IPS-NIHi11 (cell line): ENCODE measurements at places on chromosomes 4 and X.

DNA sequence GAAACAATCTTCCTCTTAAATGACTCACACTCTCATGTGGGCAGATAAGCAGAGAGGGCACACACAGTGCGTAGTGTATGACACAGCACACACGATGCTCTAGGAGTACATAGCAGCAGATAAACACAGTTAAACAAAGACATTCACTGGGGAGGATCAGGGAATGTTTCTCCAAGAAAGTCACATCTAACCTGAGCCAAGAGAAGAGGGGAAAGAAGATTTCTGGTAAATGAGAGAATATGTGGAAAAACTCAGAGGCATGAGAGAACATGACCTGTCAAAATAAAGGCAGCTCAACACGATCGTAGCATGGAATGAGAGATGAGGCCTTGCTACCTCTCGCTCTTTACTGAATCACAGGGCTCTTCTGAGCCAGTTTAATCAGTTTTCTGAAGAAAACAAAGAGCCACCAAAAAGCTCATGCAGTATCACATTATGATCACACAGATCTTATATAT lies 251.0 kb downstream of the ANK2 start:
- no peak for DNase-seq

GRCh38 chr4:105714071-105714521 lies 5.5 kb downstream of the GSTCD start:
- no peak for DNase-seq

DNA sequence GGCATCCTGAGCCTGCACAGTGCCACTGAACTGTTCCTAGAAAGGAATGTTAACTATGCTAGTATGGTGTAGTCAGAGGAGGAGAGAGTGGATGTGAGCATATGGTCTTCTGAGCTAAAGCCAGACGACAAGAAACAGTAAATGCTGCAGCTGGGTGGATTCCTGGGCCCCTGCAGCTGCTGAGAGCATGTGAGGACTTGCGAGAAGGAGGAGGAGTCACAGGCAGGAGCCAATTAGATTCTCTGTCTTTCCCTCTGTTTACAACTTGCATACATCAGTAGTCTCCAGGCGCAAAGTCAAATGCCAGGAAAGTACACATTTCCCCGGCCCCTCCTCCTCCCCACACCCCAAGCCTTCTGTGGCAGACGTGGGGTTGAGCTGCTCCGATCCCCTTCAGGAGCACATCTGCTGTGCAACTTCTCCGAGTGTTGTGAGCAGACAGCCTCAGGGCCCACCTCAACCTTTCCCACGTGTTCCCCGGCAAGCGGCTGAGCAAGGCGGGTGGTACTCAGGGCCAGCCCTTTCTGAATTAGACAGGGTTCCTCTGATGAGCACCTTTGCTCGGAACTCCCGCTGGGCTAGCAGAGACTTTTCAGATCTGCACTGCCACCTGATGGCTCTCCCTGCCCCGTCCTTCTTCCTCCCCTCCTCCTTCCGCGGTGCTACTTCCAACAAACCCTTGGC lies 108.7 kb upstream of the ATP6AP2 start:
- peak; percentile 33 for DNase-seq

GRCh38 chr4:163680386-163681098 lies 186.1 kb downstream of the TMA16 start:
- no peak for DNase-seq

GRCh38 chr4:162782096-162782777 lies 384.5 kb downstream of the NAF1 start:
- no peak for DNase-seq

GRCh38 chr4:154126276-154126675 lies 337.4 kb upstream of the SFRP2 start:
- DNase-seq: no peak

- DNase-seq: no peak
Observed at GRCh38 chr4:165927366-165927765, 54.3 kb downstream of the TLL1 start.

DNA sequence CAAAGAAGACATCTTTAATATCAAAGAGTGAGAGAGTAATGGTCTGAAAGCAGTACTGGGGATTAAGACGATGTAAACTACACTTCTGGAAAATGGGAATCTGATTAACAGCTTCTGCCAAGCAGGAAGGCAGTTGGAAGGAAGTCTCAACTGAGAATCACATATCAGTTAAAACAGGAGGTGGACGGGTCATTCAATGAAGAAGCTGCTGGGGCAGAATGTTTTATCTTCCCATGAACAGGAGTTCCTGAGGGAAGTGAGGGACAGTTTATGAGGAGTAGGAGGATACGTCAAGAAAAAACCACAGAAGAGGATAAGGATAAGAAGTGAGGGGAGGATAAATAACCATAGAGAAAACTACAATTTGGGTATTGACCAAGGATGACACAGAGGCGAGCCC lies 38.7 kb upstream of the MAGEA10 start:
- no peak for DNase-seq

DNA sequence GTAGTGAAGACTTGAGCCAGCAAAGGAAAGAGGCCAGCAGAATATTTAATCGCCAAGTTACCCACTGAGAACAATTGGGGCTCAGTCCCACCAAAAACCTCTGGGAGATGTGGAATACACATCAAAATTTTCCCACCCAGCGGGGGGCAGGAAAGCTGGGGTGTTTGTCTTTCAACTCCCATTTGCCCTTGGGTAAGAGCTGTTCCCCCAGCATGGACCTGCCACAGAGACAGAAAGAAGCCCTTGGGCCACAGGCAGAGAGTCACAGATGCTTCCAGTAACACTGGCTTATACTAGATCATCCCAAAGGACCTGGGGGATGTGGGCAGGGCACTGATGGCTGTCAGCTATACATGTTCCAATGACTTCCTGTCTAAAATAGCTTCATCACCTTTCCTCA lies 18.9 kb upstream of the FBXW7 start:
- DNase-seq: no peak

- peak; percentile 84 for DNase-seq
Observed at GRCh38 chrX:47482512-47483305, at the start of gene ZNF41. Gene ZNF41, minus strand, starts transcription at chrX:47483222. Its CDS starts 15,741 bp downstream, at chrX:47467481.

DNA sequence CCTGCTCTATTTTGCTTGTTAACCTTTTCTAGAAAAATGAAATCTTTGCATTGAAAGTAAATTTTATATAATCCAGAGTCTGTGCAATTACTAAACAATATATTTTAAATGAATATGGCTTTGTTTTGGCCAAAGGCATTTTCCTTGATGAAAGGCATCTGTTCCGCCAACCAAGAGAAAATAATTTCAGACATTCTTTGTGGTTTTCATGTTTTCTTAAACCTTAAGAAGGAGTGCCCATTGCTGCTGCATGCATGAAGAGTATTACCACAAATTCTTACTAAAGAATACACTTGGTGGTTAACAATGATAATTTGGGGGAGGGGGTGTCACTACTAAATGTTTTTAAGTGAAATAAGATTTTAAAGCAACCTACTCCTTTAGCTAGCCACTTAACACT lies 2.7 kb upstream of the PDGFC start:
- no peak for DNase-seq

DNA sequence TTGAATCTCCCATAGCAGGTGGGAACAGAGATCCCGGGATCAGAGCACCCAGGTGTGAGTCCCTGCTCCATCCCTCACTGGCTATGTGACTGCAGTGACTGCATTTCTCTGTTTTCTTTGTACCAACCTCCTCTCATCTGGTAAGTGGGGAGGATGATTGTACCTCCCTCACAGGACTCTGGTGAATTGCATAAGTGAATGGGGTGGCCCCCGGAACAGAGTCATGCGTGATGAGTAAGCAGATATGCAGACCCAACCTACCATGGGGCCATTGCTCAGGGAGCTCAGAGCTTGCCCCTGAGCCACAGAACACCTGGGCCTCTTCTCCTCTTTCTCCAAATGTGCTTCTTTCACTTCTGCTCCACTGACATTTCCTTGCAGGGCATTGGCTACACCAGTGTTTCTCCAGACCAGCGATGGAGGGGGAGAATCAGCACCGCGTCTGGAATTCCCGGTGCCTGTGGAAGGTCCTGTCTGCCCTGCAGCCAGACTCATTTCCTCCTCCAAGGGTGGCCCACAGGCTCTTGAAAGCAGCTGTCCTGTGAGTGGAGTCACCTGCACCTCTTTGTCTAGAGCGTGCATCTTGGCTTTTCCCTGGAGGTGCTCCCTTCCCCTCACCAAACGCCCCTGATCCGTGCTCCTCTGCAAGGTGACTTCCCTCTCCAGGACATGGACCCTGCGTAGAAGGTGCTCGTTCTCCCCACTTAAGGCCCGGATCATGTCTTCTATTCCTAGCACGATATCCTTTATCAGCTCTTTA lies 30.0 kb downstream of the C4orf50 start:
- DNase-seq: no peak

GRCh38 chrX:15334561-15334960 lies 762 bp downstream of the PIGA start:
- no peak for DNase-seq

- peak; percentile 88 for DNase-seq
Observed at GRCh38 chr4:186726426-186727168, 2.9 kb upstream of the FAT1 start.

DNA sequence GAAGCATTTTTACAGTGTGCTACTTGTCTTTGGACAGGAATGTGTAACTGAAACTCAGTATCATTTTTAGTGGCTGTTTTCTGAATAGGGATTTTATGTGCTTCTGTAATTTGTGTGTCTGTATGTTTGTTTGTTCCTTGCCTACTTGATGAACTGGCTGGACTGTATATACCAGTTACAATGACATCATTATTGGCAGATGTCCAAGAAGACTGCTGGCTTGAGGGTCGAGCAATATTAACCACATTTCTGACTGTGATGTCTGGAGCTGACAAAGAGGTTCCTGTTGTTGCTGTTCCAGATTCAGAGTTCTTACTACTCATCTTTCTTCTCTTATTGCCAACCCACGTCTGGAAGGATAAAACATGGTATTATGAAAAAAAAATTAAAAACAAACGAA lies 33.0 kb downstream of the HDX start:
- no peak for DNase-seq

- no peak for DNase-seq
Observed at GRCh38 chr4:147991543-147992283, 259.8 kb downstream of the ARHGAP10 start.

GRCh38 chrX:12463052-12463451 lies 324.8 kb downstream of the FRMPD4 start:
- no peak for DNase-seq

- DNase-seq: no peak
Observed at GRCh38 chr4:87179751-87180150, 40.7 kb downstream of the KLHL8 start.

DNA sequence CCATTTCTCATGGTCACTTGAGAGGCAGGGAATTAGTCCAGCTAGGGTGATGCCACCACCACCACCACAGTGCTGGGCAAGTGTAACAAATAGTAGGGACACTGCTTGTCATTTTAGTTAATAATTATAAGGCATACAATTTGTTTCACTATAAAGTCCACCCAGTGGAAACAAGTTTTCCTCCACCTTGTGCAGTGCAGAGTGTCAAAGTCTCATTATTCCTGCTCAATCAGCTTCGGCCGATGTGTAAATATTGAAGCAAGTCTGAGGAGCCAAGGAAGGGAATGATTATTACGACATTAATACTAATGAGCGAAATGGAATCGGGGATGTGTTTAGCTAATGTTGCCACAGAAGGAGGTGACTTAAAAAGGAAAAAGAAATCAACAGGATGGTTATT lies 340.4 kb downstream of the NKX6-1 start:
- DNase-seq: no peak

GRCh38 chrX:38768079-38768478 lies 33.2 kb upstream of the MID1IP1 start:
- DNase-seq: no peak

GRCh38 chr4:180164799-180165198 lies 2078.4 kb upstream of the TENM3 start:
- DNase-seq: no peak

- DNase-seq: no peak
Observed at GRCh38 chr4:8507196-8507570, 66.6 kb downstream of the TRMT44 start.

DNA sequence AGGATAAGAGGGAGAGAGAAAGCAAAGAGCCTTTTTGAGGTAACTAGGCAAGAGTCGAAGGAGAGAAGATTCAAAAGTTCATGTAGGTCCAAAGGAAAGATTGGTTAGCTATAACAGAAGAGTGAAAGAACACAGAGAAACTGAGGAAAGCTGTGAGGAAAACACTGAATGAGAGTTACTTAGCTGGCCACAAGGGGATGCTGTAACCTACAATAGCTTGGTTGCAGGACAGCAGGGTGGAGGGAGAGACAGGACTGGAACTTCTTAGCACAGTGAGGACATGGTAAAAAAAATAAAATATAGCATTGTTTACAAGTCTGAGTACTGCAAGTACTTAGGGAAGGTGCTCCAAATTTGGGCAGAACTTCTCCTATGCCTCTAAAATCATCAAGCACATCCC lies 48.3 kb downstream of the RAI2 start:
- peak; percentile 38 for DNase-seq

GRCh38 chr4:12270546-12270945 lies 841.9 kb upstream of the HS3ST1 start:
- DNase-seq: no peak

- no peak for DNase-seq
Observed at GRCh38 chr4:188869581-188869980, 730.3 kb downstream of the TRIML1 start.

DNA sequence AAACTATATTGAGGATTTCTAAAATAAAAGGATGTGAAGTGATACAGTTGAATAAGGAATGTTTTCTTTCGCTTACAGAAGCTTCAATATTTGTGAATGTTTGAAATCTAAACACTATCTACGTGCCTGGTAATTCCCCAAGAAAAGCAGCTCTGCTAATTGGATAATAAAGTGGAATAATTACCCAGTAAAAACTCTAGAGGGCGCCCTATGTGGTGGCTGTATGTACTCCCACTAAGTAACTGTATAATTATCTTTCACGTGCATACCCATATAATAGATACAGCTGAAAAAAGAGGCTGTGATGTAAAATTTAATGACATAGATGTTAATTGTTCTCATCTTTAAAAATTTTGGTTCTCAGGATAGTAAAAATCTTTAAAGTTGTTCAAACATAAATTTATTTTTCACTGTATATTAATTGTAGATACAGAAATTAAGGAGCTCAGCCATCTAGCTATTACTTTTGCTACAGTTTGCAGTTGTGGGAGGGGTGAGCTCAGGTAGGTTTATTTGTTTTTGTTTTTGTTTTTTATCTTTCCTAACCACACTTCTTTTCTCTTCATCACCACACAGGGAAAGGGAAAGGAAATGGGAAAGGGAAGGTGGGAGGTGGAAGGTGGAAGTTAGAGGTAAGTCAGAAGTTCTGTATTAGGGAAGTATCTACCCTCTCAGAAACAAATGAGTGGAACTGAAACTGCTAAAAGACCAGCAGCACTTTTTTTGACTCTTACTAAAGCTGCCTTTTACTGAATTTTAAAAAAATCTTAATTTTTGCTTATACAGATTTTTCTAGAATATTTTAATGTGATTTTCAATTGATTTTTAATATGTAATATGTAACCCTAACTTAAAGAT lies 151.7 kb upstream of the RPS6KA6 start:
- peak; percentile 10 for DNase-seq
